ENCODE measurements at places on chromosomes 6 and 20. TPM values are rescaled to one million over a fixed set of nuclear protein-coding genes. Genes with fewer than 3 reads are reported as not detected.

The DDRGK1 gene
- 33.1 TPM for polyA plus RNA-seq

The TMEM244 gene
- 0.21 TPM for polyA plus RNA-seq

The ANKRD66 gene
- not detected for polyA plus RNA-seq

The AGPAT4 gene
- polyA plus RNA-seq: 3.6 TPM

DNA sequence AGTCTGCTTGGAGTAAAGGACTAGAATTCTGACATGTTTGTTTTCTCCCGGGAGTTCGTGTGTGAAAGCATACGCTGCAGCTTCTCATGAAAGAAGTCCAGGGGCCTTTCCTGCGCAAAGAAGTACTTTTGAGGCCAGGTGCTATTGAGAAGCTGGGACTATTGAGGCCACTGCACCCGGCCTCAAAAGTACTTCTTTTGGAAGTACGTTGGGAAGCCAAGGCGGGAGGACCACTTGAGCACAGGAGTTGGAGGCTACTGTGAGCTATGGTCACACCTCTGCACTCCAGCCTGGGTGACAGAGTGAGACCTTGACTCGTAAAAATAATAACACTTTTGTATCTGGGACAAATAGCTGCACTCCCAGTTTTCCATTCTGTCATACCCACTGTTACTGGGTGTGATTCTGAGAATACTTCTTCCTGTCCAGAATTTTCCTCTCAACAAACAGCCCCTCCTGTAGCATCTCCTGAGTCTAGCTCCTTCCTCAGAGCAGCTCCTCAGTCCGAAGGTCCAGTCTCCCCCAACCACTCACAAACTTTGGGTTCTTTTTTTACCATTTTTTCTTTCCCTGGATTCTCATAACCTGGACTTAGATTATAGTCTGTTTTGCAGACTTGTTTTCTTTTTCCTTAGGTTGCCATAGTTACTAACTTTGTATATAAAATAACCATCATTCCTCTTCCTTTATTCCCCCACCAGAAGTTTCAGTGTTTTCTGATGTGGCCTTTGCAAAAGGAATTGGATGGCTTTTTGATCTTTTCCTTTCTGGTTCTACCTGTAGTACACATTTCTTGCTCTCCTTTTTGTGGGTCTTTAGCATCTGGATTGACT is 12.7 kb downstream of the STK35 start:
- no peak overlapping the region for H3K27ac ChIP-seq
- H3K27me3 ChIP-seq: no peaks in the 10 kb centered on the region
- H3K4me1 ChIP-seq: peaks cover 13% of the 10 kb centered on the region

GRCh38 chr20:11323816-11324215 is 593.9 kb upstream of the BTBD3 start:
- H3K27me3 ChIP-seq: no peaks in the 10 kb centered on the region
- DNase-seq: no peak
- H3K36me3 ChIP-seq: no peaks in the 10 kb centered on the region
- H3K4me1 ChIP-seq: no peaks in the 10 kb centered on the region
- H3K4me3 ChIP-seq: no peak overlapping the region

Data from IMR-90 (cell line).